Naive thymus-derived CD4-positive, alpha-beta T cell (primary cell): ENCODE measurements at places on chromosomes 12 and 14. TPM values are rescaled to one million over a fixed set of nuclear protein-coding genes. Genes with fewer than 3 reads are reported as not detected.

Gene SCNN1A
- 3.6 TPM for total RNA-seq

Gene PAPOLA
- total RNA-seq, result 256 TPM

Gene GYS2
- not detected for total RNA-seq

Gene TMCC3
- total RNA-seq, result 1.4 TPM

Gene KCNC2
- total RNA-seq, result not detected in 2 replicates

Gene TMEM63C
- total RNA-seq, result 4.9 TPM

Gene DUSP16
- 26.8 TPM for total RNA-seq

Gene VAMP1
- 123 TPM for total RNA-seq

DNA sequence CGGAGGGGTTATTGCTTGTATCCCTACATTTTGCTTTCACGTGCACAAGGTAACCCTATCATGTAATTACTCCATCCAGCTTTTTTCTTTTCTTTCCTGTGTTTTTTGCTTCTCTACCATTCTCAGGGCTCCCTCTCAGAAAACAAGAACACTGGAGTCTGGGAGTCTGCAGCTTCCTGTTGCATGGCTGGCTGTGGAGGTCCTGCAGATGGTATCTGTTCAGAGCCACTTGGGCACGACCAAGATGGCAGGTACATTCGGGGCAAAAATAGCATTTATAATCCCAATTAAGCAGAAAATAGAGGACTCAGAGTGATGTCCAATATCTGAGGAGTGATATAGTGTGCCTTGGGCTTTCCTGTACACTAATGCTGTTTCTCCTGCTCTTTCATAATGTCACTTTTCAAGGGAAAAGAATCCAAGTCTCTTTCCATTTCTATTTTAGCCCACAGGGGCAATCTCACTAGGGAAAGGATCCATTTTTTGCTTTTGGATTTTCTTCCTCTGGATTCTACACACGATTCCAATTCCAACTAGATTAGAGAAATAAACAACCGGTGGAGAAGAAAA lies 3.2 kb upstream of the NUMB start:
- DNase-seq, result no peak
- H3K4me3 ChIP-seq, result no peak overlapping the region
- H3K4me1 ChIP-seq, result no peaks in the 10 kb centered on the region
- H3K27ac ChIP-seq, result no peak overlapping the region

- no peak for DNase-seq
- no peak overlapping the region for H3K4me3 ChIP-seq
- no peak overlapping the region for H3K27ac ChIP-seq
- no peaks in the 10 kb centered on the region for H3K36me3 ChIP-seq
- H3K27me3 ChIP-seq, result no peaks in the 10 kb centered on the region
- H3K4me1 ChIP-seq, result no peaks in the 10 kb centered on the region
Measured at GRCh38 chr12:58932806-58933681, 12.7 kb upstream of the LRIG3 start.

DNA sequence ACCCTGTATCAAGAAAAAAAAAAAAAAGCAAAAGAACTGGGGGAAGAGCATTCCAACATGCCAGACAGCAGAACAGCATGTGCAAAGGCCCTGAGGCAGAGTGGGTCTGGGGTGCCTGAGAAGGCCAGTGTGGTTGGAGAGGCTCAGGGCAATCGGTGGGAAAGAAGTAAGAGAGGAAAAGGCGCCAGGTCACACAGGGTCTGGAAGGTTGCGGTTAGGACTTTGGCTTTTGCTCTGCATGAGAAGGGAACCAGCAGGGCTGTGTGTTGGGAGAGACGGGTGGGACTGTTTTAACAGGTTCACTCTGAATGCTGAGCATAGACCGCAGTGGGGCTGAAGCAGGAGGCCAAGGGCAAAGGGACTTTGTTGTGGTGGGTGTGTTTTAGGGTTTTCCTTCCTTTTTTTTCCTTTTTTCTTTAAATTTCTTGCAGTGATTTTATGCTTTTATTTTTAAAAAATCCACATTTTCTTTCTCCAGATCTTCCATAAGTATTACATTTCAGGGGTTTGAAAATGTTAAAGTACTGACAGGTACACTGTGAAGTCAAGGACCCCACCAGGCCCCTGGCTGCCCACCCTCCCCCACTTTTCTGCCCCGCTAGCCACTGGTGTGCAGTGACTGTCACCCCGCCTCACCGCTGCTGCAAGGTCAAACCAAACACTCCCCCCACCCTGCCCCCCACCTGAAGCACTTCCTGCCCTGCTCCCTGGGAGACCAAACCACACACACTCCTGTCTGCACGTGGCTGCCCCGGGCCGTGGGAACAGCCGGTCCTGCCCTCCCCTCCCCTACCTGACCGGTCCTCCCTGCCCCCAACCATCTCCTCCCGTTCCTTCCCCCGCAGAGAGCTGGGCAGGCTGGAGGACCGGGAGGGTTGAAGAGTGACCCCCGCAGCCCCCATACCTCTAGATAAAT lies 30.0 kb downstream of the DTX1 start:
- H3K36me3 ChIP-seq, result no peaks in the 10 kb centered on the region
- peaks cover 52% of the 10 kb centered on the region for H3K4me1 ChIP-seq
- H3K27me3 ChIP-seq, result no peaks in the 10 kb centered on the region
- peak overlapping the region; percentile 11 for H3K4me3 ChIP-seq

DNA sequence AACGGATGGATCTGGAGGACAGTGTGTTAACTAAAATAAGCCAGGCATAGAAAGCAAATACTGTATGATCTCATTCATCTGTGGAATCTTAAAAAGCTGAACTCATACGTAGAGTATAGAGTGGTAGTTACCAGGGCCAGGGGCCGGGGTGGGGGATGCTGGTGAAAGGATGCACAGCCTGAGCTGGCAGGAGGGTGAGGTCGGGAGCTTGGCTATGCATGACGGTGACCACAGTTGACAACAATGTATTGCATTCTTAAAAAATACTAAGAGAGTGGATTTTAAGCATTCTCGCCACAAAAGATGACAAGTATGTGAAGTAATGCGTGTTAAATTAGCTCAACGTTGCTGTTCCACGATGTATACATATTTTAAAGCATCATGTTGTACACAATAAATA lies 351.3 kb downstream of the TMEM121 start:
- no peaks in the 10 kb centered on the region for H3K36me3 ChIP-seq
- no peak for DNase-seq
- H3K27ac ChIP-seq, result no peak overlapping the region
- no peak overlapping the region for H3K4me3 ChIP-seq

- no peak overlapping the region for H3K27ac ChIP-seq
- no peak overlapping the region for H3K4me3 ChIP-seq
- no peaks in the 10 kb centered on the region for H3K27me3 ChIP-seq
- no peak for DNase-seq
Measured at GRCh38 chr14:34164162-34164864, 213.4 kb upstream of the EGLN3 start.

DNA sequence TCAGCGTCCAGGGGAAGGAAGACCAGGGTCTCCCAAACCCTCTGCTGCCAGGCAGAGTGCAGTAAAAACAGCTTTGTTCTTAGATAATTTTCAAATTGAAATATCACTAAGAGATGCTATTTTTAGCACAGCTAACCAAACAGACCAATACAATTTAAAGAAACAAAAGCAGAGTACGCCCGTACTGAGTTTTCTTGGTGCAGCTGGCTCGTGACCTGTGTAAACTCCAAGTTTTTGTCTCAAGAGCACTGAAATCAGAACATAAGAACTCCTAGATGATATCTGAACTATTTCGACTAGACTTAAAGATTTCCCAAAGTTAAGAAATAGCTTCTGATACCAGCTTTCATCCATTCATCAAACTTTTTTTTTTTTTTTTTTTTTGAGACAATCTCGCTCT lies 10.3 kb downstream of the ARF3 start:
- no peak for DNase-seq
- H3K36me3 ChIP-seq, result no peaks in the 10 kb centered on the region
- H3K27ac ChIP-seq, result no peak overlapping the region

DNA sequence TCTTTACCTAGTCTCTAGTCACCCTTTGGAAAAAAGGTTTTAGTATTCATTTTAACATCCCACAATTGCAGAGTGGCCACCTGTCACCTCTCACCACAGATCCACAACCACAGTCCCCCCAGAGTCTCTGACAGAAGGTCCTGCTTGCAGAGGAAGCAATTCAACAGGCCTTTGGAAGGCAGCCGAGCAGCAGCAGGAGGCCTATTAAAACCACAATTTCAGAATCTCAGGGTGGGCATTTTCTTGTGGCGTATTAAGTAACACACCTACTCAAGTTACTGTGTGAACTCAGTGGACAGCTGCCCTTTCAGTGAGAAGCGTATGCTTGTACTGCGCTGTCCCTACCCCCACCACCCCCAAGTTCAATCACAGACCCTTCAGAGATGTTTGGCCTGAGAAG lies 234.0 kb upstream of the HMGA2 start:
- no peaks in the 10 kb centered on the region for H3K27me3 ChIP-seq
- no peaks in the 10 kb centered on the region for H3K36me3 ChIP-seq
- no peaks in the 10 kb centered on the region for H3K4me1 ChIP-seq
- H3K4me3 ChIP-seq, result no peak overlapping the region
- H3K27ac ChIP-seq, result no peak overlapping the region

DNA sequence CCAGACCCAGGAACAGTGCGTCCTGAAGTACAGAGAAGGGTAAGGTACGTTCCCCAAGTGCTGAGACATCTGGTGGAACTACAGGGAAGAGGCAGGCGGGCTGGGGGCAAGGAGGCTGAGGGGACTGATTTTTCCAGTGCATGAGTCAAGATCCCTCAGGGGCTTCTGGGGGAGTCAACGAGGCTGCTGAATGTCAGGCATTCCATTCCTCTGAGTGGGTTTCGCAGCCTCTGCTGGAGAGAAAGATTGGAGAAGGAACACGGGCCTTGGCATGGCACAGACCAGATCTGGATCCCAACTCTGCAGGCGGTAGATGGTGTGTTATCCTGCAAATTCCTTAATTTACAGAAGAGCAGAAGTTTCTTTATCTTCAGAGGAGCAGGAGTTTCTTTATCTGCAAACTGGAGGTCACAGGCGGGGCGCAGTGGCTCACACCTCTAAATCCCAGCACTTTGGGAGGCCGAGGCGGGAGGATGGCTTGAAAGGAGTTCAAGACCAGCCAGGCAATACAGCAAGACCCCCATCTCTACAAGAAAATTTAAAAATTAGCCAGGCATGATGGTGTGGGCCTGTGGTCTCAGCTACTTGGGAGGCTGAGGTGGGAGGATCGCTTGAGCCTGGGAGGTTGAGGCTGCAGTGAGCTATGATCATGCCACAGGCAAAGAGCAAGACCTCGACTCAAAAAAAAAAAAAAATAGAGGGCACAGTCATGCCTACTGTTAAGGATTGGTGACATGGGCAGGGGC lies 132.6 kb upstream of the MAP1LC3B2 start:
- no peaks in the 10 kb centered on the region for H3K4me1 ChIP-seq
- DNase-seq, result no peak
- no peaks in the 10 kb centered on the region for H3K36me3 ChIP-seq
- no peak overlapping the region for H3K4me3 ChIP-seq
- H3K27ac ChIP-seq, result no peak overlapping the region

- H3K36me3 ChIP-seq, result no peaks in the 10 kb centered on the region
- no peaks in the 10 kb centered on the region for H3K27me3 ChIP-seq
- DNase-seq, result no peak
Measured at GRCh38 chr12:45223868-45224267, 8.0 kb downstream of the ANO6 start.

DNA sequence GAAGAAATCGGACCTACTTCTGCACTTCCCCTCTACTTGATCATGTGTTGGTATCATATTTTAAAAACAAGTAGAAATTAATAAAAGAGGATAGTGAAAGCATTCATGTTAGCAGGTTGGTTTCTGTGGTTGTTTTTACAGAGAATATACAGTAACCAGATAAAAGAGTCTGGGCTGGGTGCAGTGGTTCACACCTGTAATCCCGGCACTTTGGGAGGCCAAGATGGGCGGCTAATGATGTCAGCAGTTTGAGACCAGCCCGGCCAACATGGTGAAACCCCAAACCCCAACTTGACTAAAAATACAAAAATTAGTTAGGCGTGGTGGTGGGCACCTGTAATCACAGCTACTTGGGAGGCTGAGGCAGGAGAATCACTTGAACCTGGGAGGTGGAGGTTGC lies 55.9 kb downstream of the LRP6 start:
- H3K27ac ChIP-seq, result no peak overlapping the region
- DNase-seq, result peak; percentile 12
- H3K27me3 ChIP-seq, result no peaks in the 10 kb centered on the region

- no peaks in the 10 kb centered on the region for H3K36me3 ChIP-seq
- H3K27me3 ChIP-seq, result no peaks in the 10 kb centered on the region
- no peak overlapping the region for H3K27ac ChIP-seq
Measured at GRCh38 chr14:23354990-23355389, 2.3 kb upstream of the SLC22A17 start.

- H3K27ac ChIP-seq, result peak overlapping the region; percentile 79
- H3K36me3 ChIP-seq, result no peaks in the 10 kb centered on the region
- no peaks in the 10 kb centered on the region for H3K27me3 ChIP-seq
Measured at GRCh38 chr14:97457575-97458085, 660.4 kb downstream of the VRK1 start.

DNA sequence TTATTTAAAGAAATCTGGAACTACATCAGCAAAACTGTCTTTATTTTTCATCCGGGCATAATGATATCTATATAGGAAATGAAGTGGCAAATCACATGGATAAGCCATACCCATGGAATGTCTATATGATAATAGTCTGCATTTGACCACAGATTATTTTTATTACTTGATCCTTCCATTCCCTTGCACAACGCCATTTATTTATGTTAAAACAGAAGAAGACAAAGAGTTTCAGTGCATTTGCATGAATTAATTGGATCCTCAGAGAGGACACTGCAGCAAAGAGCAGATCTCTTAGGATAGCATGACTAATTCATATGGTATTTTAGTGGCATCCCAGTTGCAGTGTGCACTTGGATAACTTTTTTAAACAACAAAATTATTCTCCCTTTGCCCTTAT lies 345.0 kb downstream of the CCDC91 start:
- no peak overlapping the region for H3K27ac ChIP-seq
- DNase-seq, result no peak
- H3K27me3 ChIP-seq, result no peaks in the 10 kb centered on the region
- no peak overlapping the region for H3K4me3 ChIP-seq

GRCh38 chr12:57613427-57614109 lies 2.3 kb downstream of the ARHGEF25 start:
- DNase-seq, result no peak
- H3K27me3 ChIP-seq, result peaks cover 8% of the 10 kb centered on the region
- H3K4me3 ChIP-seq, result no peak overlapping the region
- no peaks in the 10 kb centered on the region for H3K36me3 ChIP-seq
- H3K27ac ChIP-seq, result no peak overlapping the region

DNA sequence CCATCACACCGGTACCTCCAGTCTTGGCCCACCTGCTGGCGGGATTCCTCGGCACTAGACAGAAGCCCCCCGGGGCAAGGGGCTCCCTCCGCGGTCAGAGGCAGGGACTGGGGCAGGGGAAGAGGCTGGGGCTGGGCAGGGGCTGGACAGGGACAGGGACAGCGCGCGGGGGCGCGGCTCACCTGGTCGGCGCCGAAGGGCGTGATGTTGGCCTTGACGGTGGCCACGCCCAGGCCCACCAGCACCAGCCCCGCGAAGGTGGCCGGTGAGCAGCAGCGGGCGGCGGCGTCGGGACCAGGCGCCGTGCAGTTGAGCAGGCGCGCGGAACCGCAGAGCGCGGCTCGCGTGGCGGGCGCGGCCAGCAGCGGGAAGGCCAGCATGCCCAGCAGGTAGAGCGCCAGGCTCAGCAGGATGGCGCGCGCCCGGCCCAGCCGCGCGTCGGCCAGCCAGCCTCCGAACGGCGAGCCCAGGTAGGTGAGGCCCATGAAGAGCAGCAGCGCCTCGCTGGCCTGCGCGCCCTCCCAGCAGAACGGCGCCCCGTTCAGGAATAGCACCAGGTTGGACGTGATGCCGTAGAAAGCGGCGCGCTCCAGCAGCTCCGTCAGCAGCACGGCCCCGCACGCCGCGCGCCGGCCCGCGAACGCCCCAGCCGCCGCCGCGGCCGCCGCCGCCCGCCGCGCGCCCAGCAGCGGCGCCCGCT lies 392 bp downstream of the SLC15A4 start:
- H3K27me3 ChIP-seq, result no peaks in the 10 kb centered on the region
- DNase-seq, result peak; percentile 38

- DNase-seq, result no peak
- H3K27me3 ChIP-seq, result no peaks in the 10 kb centered on the region
- H3K4me1 ChIP-seq, result no peaks in the 10 kb centered on the region
- peaks cover 73% of the 10 kb centered on the region for H3K36me3 ChIP-seq
Measured at GRCh38 chr14:56630707-56631106, 51.1 kb downstream of the TMEM260 start.
